ENCODE measurements at places on chromosomes 7 and 10.

- DNase-seq = peak; percentile 30
Measured at GRCh38 chr7:116236020-116236630, 25.8 kb downstream of the TES start.

- no peak for DNase-seq
Measured at GRCh38 chr7:143496263-143496662, 18.6 kb downstream of the TAS2R41 start.

- DNase-seq = no peak
Measured at GRCh38 chr10:46526682-46527038, 29.8 kb downstream of the GPRIN2 start.

- DNase-seq = no peak
Measured at GRCh38 chr7:137682596-137682995, 164.2 kb downstream of the DGKI start.

DNA sequence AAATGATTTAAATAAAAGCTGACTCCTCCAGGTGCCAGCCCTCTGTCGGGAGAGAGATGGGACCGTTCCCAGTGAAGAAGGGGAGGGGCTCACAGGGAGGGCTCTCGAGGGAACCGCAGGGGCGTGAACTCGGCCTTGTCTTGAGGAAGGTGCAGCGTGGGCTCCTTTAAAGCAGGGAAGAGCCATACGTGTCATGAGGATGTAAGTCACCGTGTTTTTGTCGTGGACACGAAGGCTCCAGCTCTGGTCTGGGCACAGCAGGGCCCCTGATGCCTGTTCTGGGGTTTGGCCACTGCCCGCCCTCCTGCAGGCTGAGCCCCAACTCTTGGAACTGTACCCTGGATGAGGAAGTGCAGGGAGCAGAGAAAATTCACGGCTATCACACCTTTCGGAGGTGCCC is 45.0 kb downstream of the JAKMIP3 start:
- no peak for DNase-seq
